ENCODE measurements at places on chromosomes 12 and 14.

GRCh38 chr12:52834727-52835001, 553 bp upstream of the KRT79 start:
- no peaks in the 10 kb centered on the region for H3K36me3 ChIP-seq
- no peak for DNase-seq
- H3K4me3 ChIP-seq, result no peak overlapping the region
- no peak overlapping the region for H3K27ac ChIP-seq
- H3K27me3 ChIP-seq, result no peaks in the 10 kb centered on the region

GRCh38 chr14:76268047-76268431, 107.9 kb upstream of the ESRRB start:
- no peak for DNase-seq
- H3K4me1 ChIP-seq, result no peaks in the 10 kb centered on the region

DNA sequence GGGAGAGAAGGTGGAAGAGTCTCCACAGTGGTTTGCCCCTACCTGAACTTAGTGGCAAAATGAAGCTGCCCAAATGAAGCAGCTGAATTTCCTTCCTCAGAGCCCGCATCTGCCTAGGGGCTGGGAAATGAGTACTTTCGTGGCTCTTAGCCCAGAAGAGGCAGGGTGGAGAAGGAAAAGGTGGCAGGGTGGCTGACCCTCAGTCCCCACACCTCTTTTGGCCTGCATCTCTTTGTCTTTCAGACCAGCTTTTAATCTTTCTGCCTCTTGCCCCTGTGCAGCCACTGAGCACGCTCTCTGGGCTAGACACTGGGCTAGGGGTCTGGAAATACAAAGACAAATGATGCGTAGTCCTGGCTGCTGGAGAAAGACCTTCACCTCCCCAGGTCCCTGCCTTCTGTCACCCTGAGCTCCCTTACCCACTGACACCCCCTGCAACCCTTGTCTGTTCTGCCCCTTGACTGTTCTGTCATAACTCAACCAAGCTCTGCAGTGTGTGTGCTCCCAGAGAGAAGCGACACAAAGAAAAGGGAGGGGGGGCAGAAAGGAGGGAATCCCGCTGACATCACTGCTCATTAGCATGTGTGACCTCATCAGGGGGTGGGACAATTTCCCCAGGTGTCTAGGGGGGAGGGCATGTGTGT, 371 bp upstream of the REM2 start:
- no peaks in the 10 kb centered on the region for H3K27me3 ChIP-seq
- H3K4me1 ChIP-seq, result peaks cover 4% of the 10 kb centered on the region
- H3K4me3 ChIP-seq, result no peak overlapping the region
- H3K36me3 ChIP-seq, result peaks cover 8% of the 10 kb centered on the region

DNA sequence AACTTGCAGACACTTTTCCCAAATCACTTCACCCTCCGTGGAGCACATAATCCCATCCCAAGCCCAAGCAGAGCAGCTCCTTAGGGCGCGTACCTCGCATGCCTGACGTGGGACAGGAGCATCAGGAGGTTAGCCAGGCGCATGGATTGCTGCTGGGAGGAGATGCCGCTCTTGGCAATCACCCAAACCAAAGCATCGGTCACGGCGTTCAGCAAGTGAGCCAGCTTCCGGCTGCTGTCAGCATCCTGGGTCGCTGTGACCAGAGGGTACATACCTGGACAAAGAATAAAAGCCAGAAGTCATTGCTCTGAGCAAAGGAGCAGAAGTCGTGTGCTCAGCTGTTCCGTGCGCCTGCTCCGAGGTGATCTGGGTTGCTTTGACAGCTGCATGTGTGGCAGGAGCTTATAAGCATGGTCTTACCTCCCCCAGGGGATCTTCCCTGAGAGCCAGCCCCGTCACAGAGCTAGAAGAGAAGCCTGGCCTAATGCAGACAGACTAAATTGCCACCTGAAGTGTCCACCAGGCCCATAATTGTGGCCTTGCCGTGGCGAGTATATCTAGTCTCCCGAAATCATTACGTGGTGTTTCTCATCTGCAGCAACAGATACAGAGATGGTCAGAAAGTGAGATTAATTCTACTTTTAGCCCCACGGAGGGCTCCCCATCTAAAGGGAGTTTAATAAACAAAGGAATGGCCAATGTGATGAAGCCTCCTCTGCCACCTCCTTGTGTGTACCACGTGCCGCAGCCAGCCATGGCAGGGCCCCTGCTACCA, 59.1 kb downstream of the ESR2 start:
- H3K4me3 ChIP-seq, result no peak overlapping the region
- no peaks in the 10 kb centered on the region for H3K4me1 ChIP-seq
- H3K27me3 ChIP-seq, result no peaks in the 10 kb centered on the region
- no peak for DNase-seq

- no peak overlapping the region for H3K4me3 ChIP-seq
- H3K27ac ChIP-seq, result no peak overlapping the region
- H3K27me3 ChIP-seq, result no peaks in the 10 kb centered on the region
- H3K4me1 ChIP-seq, result no peaks in the 10 kb centered on the region
- H3K36me3 ChIP-seq, result no peaks in the 10 kb centered on the region
Measured at GRCh38 chr12:37565112-37565511, 751.5 kb upstream of the ALG10B start.

- H3K27ac ChIP-seq, result no peak overlapping the region
- peaks cover 6% of the 10 kb centered on the region for H3K4me1 ChIP-seq
- no peaks in the 10 kb centered on the region for H3K27me3 ChIP-seq
- H3K4me3 ChIP-seq, result no peak overlapping the region
- peak; percentile 61 for DNase-seq
Measured at GRCh38 chr14:103311171-103311997, 22.7 kb upstream of the EIF5 start.

Measured in RWPE2 (cell line).